ENCODE measurements at places on chromosomes 2 and 18.
A peak's percentile ranks its signal among the peaks of the same experiment; 100 is the strongest.

DNA sequence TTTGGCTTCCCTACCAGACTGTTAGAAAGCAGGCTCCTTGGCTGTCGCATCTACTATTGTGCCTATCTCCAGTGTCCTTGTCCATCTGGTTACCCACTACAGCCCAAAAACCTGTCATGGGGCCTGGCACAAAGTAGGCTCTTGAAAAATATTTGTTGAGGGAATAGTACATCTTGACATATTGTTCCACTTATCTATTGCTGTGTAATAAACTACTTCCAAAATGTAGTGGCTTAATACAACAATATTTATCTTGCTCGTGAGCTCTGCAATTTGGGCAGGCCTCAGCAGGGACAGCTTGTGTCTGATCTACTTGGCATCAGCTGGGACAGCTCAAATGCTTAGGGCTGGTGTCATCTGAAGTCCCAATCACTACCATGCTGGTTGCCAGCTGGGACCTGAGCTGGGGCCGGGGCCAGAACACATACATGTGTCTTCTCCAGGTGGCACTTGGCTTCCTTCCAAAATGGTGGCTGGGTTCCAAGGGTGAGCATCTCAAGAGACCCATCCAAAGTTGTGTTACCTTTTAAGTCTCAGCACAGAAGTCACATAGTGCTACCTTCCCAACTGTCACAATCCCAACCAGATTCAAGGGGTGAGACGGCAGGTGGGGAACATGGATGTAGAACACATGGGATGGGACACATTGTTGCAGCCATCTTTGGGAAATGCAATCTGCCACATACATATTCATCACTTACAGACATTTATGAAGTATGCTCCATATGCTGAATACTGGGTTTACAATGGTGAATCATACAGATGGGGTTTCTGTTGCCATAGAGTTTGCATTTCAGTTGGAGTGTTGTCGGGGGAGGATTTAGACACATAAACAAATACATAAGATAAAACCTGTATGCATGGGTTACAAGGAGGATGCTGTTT lies 134.2 kb downstream of the FOXI3 start:
- no peak for DNase-seq

DNA sequence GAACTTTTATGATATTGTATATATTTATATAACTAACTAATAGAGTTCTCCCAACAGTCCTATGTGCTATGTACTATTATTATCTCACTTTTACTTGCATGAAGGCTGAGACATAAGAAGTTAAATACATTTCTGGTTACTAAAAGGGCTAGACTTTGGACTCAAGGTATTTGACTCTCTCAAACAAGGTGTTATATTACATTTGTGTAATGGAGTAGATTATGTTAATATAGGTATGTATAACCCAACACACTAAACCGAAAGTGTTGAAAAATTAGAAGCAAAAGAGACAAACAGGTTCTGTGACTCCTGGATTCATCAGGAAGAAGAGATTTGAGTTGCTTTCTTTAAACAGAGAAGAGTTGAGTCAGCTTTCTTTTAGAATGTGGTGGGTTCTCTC lies 733.6 kb upstream of the ZEB2 start:
- DNase-seq = no peak

DNA sequence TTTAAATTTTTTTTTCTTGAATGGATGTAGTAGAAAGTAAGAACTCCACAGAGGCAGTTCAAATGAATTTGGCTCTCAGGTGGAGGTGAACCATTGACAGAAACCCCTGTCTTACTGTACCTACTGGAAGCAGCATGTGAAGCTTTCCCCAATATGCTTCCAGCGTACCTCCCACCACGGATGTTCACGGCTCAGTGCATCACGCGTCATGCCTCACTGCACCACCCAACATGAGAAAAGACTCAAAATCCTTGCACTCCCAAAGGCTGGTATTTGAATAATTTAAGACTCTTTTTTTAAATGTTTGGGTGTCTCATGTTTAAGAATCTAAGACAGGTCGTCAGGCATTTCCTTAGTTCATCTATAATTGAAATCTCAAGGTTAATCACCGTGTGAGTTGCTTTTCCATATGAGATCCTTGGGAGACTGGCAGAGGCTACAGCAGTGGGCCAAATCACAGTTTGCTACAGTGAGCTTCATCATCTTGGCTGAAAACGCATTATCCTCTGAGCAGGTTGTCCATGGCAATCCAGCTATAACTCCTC lies 846.4 kb downstream of the DCDC2C start:
- DNase-seq = no peak

GRCh38 chr2:105781274-105781978 lies 36.7 kb downstream of the NCK2 start:
- no peak for DNase-seq

GRCh38 chr18:37636831-37637477 lies 71.4 kb upstream of the CELF4 start:
- DNase-seq = no peak

- no peak for DNase-seq
Measured at GRCh38 chr18:50933684-50934083, 34.2 kb upstream of the ELAC1 start.

DNA sequence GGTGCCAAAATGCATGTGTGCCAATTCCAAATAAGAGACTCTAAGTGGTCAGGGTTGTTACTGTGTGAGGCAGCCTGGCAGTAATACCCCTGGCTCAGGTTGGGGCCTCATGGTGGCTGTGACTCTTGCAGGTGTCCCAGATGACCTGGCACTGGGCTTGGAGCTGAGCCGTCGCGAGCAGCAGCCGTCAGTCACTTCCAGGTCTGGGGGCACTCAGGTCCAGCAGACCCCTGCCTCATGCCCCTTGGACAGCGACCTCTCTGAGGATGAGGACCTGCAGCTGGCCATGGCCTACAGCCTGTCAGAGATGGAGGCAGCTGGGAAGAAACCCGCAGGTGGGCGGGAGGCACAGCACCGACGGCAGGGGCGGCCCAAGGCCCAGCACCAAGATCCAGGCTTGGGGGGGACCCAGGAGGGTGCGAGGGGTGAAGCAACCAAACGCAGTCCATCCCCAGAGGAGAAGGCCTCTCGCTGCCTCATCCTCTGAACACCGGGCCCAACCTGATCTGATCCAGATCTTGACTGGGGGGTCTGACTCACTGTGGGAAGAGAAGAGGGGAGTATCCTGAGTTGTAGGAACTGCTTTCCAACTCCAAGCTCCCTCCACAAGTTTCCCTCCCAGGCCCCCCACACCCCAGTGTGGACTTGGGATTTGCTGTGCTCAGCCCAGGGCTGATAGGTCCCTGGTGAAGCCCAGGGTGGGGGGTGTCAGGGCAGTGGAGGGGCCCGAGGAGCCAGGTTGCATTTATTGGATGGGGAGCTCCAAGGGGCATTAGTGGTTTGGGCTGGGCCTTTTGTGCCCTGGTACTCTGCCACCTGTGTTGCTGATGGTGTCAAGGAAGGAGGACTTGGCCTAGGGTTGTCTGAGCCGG lies 5.6 kb downstream of the DNAJB2 start:
- no peak for DNase-seq

- no peak for DNase-seq
Measured at GRCh38 chr2:237154884-237155851, 69.5 kb downstream of the COPS8 start.

- DNase-seq = no peak
Measured at GRCh38 chr2:119723784-119724467, 35.8 kb upstream of the PTPN4 start.

DNA sequence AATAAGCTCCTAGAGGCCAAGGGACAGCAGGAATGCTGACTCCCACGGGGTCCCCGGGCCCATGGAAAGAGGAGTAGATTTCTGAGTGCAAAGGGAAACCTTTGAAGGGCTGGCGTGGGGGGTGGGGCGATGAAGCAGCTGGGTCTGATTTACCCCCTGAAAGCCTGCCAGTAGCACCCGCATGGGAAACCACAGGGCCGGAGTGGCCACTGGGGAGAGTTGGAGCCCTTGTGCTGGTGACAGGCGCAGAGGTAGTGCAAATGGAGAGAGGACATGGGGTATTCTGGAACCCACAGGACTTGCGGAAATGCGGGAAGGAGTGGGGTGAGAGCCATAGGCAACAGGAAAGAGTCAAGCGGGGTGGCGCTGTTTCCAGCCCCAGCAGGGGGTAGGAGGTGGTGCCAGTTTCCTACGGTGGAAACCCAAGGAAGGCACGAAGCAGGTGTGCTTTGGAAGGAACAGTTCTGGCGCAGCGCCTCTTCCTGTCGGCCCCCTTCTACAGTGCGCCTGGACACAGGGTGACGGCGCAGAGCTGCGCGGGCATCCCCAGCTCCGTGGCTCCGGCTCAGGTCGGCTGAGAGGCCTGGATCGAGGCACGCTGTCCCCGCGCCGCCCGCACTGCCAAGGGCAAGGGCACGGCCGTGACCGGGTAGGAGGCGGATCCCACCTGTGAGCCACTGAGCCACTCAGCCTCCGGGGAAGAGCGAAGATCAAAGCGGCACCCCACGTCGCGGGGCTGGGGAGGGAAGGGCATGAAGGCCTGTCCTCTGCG lies 149.0 kb upstream of the GLI2 start:
- peak; percentile 40 for DNase-seq

DNA sequence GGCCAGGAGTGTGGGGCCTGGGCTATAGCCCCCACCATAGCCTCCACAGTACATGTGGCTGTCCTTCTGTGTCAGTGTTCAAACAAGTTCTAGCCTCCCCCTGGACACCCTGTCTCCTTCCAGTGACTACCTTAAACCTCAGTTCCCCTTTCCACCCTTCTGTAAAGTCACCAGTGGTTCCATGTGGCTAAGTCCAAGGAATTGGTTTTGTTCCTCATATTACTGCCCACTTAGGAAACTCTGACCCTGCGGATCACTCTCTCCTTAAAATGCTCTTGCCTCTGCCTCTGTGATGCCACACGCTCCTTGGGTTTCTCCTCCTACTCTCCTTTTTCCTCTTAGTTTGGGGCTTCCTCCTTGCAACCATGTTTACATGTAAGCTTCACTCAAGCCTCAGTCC lies 27.8 kb upstream of the REL start:
- DNase-seq = no peak

DNA sequence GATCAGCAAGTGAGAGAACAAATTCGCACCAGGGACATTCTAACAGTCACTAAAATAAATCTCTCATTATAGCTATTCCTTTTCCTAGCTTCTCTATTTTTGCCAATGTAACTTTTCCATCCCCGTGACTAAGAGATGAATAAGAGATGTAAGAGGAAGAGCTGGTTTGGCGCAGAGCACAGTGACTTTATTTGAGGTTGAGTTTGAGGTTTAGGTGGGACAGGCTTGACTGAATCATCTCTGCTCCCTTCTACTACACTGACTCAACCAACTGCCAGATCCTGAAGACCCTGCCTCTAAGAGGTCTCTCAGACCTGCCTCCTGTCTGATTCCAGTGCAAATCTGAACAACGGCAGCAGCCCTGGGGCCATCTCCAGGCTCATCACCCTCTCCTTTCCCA lies 28.0 kb downstream of the RFX8 start:
- no peak for DNase-seq

GRCh38 chr2:113716291-113716690 lies 40.2 kb downstream of the SLC35F5 start:
- no peak for DNase-seq

DNA sequence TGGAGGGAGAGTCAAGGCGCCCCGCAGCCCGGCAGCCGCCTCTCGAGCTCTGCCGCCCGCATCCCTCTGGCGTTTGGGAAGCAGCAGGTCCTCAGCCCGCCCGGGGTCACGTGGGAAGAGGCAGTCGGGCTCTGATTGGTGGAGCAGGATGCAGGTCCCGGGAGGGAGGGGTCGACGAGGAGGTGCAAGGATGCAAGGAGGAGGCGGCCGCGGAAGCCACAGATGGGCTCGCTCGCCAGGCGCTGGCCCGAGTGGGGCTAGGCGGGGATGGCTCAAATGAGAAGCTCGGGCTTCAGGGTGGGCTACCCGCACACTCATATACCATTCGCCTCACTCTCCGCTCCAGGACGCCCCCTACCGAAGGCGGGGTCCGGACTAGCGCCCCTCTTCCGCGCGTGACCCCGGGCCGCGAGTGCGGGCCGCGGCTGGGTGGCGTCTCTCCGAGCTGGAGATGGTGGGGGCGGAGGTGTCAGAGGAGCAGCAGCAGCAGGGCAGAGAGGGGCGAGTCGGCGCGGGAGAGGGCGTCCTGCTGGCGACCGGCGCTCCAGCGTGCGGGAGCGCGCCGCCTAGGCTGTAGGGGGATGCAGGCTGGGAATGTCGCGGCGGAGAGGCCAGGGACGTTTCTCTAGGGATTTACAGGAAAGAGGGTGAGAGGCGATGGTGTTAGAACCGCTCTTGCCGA lies at the start of gene TMEFF2:
TSS of gene TMEFF2 (minus strand) at position 68 of the 682 bp plus-strand sequence. CDS start 409 bp downstream, outside the sequence.
- DNase-seq = peak; percentile 92

DNA sequence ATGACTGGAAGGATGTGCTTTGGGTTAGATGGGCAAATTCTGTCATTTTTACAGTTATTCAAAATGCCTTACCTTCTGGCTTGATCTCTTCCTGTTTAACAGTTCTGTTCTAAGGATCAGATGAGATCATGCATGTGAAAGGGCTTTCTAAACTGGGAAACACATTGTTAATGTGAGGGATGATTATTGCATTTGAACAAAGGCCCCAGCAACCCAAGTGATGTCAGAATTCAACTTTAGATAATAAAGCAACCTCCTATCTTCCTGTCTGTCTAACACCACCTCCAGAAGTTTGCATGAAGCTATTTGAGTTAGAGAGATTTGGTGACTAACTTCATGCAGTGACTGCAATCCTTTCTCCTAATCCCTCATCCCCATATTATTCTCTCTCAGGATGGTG lies 77.8 kb upstream of the B3GNT2 start:
- DNase-seq = no peak

- DNase-seq = no peak
Measured at GRCh38 chr2:46645681-46646162, 166.4 kb downstream of the TMEM247 start.

GRCh38 chr18:8807488-8807805 lies 102.1 kb downstream of the MTCL1 start:
- no peak for DNase-seq

GRCh38 chr2:98902209-98903063 lies 33.6 kb downstream of the CRACDL start:
- DNase-seq = no peak

DNA sequence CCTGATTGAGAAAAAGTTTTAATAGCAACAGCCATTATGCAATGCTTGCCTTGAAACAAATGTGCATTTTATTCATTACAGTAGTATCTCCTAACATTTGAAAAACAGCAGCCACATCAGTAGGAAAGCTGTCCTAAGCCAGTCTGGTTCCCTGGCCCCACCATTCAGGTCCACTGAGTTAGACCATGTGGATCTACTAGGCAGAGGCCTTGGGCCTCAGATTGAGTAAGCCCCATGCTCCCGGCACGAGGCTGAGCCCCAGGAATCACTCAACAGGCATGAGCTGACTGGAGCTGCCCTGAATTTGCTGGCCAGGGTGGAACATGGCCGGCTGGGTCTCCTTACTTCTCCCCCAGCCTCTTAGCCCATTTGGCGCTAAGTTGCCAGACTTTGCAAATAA lies 103.4 kb downstream of the ZFP36L2 start:
- no peak for DNase-seq

DNA sequence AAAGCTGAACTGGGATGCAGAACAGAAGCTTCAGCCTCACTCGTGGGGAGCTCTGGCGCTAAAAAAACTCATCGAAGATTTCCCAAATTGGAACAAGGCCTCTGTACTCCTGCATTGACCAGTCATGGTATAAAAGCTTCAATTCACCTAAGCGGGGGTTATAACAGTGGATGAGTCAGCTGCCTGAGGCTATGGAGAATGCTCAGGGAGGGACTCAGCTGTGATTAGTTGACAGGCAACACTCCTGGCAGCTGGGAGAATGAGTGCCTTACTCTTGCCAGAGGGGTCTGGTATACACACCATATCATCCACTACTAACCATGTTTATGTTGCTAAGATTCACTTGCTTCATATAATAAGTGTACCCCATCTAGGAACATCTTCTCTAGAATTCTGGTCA lies 350.6 kb upstream of the VRK2 start:
- DNase-seq = no peak
